ENCODE measurements at places on chromosomes 7 and 10.

DNA sequence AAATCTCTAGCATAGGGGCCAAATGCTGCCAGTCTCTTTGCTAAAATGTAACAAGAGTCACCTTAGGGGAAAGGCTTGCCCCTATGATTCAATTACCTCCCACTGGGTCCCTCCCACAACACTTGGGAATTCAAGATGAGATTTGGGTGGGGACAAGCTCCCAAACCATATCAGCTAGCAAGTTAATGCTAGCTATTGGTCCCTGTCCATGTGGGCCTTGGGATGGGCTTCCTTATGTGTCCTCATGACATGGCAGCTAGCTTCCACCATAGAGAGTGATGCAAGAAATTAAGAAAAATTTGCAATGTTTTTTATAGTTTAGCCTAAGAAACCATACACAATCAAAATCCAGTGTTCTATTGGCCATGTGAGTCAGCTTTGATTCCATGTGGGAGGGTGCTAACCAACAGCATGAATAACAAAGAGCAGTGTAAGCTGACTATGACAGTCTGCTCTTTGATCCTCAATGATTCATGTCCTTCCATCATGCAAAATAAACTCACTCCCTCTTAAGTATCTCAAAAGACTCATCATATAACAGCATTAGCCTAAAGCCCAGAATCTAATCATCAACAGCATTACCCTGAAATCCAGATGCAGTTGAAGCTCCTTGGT, 21.7 kb upstream of the ZNF365 start:
- DNase-seq: no peak

GRCh38 chr7:17646253-17646956, 293.9 kb downstream of the SNX13 start:
- DNase-seq: no peak

DNA sequence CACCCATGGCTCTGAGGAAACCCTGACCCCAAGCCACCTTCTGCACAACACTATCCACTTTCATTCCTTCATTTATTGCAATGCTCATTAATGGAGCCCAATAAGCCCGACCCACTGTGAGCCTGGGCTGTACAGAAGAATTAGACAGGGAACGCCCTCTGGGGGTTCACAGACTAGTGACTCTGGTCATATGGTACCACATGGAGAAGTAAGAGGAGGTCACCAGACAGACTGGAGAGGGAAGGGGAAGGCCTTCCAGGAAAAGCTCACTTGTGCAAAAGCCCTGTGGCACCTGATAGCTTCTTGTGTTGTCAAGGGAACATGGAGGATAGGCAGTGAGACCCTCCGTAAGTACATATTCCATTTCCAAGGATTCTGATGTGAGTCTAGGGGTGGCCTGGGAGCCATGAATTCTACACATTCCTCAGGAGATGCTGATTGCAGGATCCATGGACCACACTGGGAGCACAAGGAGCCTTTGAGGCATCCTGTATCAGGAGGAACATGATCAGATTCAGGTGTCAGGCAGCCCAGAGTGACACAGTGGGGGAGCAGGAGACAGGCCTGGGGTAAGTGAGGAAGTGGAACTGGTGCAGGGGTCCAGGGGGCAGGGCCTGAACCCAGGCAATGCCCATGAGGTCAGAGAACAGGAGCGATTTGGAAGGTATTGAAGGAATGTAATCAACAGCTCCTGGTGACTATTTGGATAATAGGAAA, 19.9 kb downstream of the TMEM72 start:
- DNase-seq: no peak

GRCh38 chr10:34262985-34263384, 552.1 kb downstream of the PARD3 start:
- no peak for DNase-seq

- DNase-seq: no peak
Measured at GRCh38 chr7:92534572-92534971, 6.0 kb downstream of the RBM48 start.

DNA sequence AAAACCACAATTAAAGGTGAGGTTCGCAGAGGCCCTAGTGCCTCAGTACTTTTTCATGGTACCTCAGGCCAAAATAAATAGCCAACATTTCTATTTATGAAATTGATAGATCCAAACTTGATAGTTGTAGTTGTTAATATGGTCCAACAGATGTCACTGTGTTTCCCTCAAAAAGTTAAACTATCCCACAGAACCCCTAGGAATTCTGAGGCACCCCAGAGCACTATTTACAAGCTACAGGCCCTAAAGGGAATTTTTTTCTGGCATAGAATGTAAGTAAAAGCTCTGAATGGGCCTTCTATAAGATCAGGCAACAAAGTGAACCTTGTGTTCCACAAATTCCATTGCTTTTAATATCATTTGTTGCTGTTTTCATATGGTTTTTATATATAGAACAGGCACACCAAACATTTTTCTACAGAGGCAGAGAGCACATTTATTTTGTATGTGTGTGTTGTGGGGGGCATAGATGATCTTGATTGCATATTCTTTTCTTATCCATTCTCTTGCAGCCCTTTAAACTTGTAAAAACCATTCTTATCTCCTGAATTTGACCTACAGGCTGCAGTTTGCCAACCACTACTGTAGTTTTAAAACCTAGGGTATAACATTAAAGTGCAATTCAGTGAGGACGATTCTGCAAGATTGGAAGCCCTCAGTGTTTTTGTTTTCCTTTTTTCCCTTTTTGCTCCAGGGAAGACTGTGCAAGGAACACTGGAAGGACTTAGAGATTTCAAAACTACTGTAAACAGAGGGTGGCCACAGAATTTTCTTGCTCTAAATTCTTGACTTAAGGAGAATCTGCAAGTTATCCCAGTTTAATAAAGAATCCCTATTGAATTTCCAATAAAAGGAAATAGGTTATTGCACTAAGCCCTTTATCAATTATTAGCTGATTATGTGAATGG, 3.5 kb upstream of the ARL4A start:
- no peak for DNase-seq

- no peak for DNase-seq
Measured at GRCh38 chr7:46383605-46384004, 462.5 kb upstream of the IGFBP3 start.

GRCh38 chr10:85792533-85792858, 574.1 kb downstream of the GRID1 start:
- no peak for DNase-seq

DNA sequence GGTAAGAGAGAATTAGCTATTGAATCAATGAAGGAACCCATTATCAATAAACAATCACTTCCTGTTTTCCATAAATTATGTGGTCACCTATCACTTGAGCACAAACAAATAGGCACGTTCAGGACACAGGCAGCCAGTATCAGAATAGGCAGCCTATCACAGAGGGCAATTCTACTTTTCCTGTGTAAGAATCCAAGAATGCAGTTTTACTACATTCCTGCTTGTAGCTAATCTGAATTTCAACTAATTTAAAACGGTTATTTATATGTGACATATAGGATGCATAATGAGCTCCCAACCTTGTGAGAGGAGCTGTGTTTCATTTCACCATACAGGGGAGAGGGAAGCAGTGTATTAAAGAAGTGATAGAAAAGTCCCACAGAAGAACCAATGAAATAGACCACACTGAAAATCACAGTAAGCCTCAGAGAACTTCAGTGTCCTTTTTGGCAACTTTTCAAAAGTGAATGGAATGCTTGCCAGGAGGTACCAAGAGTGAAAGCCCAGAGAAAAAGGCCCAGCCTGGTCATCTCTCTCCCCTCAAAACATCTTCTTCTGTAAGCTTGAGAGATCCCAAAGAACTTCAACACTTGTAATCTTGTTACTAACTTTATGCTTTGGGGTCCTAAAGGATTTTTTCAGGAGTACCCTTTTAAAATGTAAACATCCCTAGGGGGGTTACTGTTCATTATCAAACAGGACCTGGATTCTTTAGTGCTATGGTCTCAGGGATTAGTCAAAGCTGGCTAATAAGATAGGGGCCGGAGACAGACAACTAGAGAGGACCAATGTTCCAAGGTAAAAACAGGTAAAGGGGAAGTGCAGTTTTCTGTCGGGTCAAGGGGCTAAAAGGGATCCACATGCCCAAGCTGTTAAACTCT, 1.3 kb downstream of the IMMP2L start:
- DNase-seq: no peak

- no peak for DNase-seq
Measured at GRCh38 chr10:10293481-10293951, 724.2 kb upstream of the CELF2 start.

DNA sequence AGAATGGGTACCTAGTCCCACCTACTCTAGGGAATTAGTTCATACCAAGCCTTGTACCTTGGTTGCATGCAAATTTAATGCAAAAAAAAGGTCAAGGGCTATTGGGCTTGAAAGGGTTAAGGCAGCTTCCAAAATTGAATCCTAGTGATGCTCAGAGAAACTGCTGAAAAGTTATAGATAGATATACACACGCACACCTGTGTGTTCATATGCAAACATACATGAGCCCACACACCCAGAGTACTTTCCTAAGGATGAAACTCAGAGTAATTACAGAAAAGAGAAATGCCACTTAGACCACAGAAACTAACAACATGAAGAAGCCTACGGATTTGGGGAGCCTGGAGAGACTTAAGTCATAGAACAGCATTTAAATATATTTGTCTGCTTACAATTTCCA, 1.5 kb downstream of the SLC25A13 start:
- no peak for DNase-seq

All from NCI-H1105 (cell line).